Omental fat pad (tissue), 4 donors: ENCODE measurements at places on chromosomes 2 and 18. TPM values are rescaled to one million over a fixed set of nuclear protein-coding genes. Genes with fewer than 3 reads are reported as not detected.

ABHD3 gene
- total RNA-seq, result 26.8 TPM

CTLA4 gene
- 2.0 TPM for total RNA-seq

GRCh38 chr2:224023188-224023587, 15.9 kb downstream of the SERPINE2 start:
- no peak for DNase-seq

DNA sequence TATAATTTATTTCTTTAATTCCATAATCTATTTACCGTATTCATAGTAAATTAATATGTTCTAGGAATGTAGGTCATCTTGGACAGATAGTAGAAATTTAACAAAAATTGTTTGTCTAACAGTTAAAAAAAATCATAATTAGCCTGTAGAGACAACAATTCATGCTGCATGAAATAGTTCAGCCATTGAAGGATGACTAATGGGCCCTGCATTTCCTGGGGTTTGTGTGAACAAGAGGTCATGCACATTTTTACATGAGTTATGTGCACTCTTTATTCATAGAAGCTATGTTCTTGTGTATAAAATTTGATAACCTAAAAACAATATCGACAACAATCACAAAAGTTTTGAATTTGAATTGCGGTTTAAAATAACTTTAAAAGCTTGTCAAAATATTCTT, 1663.6 kb downstream of the SUCLG1 start:
- DNase-seq, result no peak

DNA sequence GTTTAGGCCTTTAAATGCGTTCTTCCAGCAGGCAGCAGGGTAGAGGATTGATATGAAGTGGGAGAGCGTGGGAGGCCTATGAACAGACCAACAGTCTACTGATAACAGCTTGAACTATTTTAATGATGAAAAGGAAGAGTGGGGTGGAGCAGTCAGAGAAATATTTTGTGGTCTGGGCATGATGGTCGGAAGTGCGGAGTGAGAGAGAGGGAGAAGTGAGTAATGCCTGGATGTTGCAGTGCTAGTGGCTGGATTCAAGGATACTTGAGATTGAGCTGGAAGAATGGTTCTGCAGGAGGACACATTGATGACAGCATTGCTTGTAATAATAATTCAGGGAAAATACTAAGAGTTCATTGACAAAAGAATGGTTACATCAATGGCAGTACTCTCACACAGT, 151.0 kb upstream of the DAPL1 start:
- no peak for DNase-seq

DNA sequence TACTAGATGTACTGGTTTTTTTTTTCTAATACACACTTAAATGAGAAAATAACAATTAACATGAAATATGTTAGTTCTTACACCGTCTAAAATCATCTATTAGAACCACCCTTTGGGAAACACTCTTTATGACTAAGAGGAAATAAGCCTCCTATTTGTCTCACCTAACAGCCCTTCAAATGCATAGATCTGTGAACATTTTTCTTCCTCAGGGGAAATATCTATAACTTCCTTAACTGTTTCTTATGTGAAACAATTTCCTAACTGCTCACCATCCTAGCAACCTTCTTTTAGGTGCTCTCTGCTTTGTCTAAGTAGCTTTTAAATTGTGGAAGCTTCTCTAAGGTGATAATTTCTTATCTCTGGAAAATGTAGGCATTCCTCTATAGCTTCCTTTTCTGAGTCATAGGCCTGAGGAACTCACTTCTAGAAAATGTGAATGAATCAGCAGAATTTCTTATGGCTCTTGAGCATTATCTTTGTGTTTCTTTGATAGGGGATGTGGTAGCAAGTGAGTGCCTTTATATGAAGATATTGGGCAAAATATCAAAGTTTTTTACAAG, 56.1 kb downstream of the CNTNAP5 start:
- DNase-seq, result no peak

GRCh38 chr2:42170619-42171395, 1.7 kb downstream of the EML4 start:
- DNase-seq, result no peak

GRCh38 chr18:70920840-70921374, 632.1 kb downstream of the SOCS6 start:
- no peak for DNase-seq

GRCh38 chr18:56574861-56575260, 63.5 kb downstream of the TXNL1 start:
- DNase-seq, result no peak

DNA sequence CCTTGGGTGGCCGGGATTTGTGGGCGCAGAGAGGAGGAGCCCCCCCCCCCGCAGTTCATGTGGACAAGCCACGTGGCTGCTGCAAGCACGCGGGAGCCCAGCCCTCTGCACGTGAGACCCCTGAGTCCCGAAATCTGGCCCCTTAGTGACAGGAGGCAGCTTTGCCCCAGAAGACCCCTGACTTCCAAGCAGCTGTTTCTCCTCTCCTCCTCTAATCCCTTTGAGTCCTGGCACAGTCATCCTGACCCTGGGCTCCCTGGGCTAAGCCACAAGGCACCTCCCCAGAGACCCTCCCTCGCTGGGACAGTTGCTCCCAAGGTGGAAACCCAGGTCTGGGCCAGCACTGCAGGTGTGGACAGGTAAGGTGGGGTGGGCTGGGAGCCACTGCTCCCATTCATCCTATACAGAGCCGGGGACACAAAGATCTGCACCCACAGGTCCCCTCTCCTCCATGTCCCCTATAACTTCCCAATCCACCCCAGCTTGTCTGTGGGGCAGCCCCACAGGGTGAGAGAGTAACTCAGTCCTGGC, 923 bp downstream of the TEKT4 start:
- no peak for DNase-seq

DNA sequence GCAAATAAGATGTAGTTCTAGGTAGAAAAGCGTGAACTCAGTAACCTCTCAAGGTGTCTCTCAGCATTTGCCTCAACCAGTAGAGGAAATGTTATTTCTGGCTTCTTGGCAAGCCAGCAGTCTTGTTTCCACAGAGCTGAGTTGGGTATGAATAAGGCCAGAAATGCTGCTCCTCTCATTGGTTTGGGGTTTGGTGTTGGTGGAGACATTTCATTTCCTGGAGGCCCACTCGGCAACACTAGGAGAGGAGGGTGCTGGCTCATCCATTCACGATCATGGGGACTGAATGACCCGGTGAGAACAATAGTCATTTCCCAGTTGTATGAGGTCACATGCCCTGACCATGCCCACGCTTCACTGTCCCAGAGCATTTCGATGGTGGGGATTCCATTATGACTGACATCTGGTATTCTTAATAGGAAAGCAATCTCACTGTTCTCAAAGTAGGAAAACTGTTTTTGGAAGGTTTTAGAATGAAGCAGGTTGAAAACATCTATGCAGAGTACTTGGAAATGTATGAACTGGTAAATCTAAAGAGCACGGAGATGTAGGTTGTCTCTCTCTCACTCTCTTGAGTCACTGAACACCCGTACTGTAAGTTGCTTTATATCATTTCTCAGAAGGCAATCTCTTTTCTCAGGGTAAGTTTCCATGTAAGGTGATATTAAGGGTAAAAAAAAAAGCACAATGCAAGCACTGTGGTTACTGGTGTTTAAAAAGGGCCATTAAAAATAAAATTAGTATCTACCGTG, 37.1 kb upstream of the CTLA4 start:
- no peak for DNase-seq

DNA sequence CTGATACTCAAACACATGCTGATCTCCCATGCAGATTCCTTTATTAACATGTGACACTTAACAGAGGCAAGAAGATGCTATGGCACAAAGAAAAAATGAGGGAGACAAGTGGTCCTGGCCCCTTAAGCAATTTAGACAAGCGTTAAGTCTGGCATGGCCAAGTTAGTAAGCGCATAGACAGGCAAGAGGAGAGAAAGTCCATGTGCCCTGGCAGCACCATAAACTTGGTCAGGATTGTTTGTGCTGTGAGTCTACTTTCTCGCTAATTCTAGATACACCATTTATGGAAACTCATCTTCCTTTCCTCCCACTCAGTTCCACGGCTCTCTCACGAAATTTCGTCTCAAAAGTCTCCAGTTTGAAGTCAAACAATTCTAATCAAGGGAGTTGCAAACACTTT, 138.9 kb downstream of the RBMS1 start:
- DNase-seq, result no peak

DNA sequence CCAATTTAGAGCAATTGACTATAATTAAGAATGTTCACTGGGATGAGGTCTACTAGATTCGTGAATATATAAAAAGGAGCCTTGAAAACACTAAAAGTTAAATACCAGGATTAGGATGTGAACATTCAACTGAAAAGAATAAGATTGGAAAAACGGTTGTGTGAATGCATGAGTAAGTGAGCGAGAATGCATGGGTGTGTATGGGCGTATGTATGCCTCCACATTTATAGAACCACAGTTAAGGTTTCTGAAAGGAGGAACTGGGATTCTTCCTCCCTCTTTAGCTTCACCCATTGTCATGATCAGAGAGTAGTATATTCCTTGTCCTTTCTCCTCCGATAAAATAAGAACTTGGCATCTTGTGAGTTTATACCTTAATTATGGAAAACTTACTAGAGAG, 151.1 kb upstream of the UBE2E3 start:
- DNase-seq, result no peak

DNA sequence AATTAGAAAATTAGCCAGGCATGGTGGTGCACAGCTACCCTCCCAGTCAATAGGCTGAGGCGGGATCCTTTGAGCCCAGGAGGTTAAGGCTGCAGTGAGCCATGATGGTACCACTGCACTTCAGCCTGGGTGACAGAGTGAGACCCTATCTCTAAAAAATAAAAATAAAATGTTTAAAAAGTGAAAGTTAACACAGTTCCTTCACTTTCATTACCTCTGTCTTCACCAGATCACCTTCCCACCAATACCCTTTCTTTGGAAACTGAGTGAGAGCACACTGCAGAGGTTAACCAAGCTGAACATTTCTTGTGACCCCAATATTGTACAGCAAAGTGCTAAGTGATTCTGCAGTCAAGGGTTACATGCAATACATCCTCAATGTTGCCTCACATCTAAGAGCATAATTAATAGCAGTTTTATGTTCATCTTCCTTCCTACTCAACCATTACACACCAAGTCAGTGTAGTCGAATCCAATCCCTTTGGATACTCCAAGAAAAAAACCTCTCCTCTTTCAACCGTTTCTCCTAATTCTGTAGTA, 1.7 kb downstream of the L3MBTL4 start:
- DNase-seq, result no peak

DNA sequence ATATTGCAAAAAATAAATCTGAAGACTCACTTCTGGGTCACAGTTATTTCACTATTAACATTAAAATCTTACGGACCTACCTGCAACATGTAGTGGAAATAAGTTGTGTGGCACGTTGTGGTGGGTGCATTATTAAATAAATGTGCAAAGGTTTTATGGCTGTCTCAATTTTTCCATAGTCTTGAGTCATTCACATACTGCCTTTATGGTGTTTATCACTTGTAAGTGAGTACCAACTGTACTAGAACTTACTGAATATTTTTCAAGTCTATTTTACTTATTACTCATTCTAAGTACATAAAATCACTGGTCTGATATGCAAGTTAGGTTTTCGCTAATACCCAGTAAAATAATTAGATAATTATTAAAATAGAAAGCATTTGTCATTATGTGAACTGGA, 47.6 kb upstream of the SLC30A6 start:
- DNase-seq, result no peak

- DNase-seq, result no peak
Measured at GRCh38 chr18:63356272-63356896, 10.6 kb downstream of the KDSR start.

- no peak for DNase-seq
Measured at GRCh38 chr2:231727621-231728020, 19.3 kb downstream of the PTMA start.

- no peak for DNase-seq
Measured at GRCh38 chr2:188663301-188663700, 310.9 kb upstream of the COL3A1 start.

DNA sequence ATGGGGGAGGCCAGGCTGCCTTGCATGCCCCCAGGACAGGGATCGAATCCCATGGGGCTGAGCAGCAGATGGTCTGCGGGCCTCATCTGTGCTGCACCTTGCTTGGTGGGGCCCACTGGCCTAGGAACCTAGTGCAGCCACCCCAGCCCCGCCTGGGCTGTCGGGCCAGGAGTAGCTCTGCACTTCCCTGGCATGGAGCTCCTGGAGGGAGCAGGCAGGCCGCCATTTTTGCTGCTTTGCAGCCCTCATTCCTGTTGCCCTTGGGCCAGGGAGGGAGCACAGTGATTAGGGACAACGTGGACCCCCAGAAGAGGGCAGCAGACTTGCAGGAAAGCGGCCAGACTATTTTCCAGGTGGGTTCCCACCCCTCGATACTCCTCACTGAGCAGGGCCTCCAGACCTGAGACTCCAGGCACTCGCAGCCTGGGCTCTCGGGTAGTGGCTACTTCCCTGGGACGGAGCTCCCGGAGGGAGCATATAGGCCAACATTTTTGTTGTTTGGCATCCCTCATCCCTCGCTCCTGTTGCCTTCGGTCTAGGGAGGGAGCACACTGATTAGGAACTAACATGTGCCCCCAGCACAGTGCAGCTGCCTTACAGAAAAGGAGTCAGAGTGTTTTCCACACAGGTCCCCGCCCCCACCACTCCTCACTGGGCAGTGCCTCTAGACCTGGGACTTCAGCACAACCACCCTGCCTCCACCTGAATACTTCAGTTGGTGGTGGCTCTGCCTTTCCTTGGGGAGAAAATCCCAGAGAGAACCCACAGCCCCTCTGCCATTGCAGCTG, 99.5 kb downstream of the MAIP1 start:
- DNase-seq, result no peak

DNA sequence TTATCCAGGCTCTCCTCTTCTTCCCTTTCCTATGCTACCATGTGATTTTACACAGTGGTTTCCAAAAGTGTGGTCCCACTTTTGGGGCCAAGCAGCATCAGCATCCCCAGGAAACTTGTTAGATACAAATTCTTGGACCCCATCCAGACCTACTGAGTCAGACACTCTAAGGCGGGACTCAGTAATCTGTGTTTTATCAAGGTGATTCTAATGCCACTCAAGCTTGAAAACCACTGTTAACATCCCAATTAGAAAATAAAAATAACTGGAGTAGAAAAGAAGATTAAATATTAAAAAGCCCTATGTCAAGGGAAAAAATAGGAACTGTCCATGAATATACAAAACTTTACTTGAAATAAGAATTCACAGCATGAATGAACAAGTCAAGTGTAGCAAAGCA, 10.8 kb downstream of the DSG2 start:
- DNase-seq, result no peak

DNA sequence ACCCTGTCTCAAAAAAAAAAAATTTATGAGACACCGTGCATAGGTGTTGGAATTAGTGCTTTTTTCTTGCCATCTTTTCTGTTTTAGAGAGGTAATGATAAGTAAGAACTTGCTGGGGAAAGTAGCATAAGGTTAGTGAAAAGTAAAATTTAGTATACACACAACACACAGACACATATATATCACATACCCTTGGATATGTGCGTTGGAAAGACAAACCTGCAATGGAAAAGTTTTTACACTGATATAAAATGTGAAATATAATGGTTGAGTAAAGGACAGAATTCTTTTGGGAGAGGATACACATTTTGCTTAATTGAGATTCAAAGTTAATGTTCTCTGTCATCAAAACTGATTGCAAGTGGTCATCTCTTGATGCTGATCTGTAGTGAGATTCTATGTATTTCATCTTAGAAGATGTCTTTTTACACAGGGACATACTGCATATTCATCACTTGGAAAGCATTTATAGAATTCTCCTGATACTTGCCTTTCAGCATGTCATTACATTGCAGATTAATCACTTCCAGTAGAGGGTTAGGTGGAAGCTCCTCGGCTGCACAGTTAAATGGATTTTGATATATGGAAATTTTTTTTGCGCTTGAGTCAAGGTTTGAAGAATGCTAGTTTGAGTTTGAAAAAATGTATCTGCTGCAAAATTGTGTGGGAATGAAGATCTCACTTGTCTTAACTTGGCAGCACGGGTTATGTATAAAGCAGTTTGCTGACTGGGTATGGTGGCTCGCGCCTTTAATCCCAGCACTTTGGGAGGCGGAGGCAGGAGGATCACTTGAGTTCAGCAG, 13.5 kb downstream of the PPP1CB start:
- DNase-seq, result no peak
